ENCODE measurements at places on chromosomes 16 and 17.
A peak's percentile ranks its signal among the peaks of the same experiment; 100 is the strongest.

DNA sequence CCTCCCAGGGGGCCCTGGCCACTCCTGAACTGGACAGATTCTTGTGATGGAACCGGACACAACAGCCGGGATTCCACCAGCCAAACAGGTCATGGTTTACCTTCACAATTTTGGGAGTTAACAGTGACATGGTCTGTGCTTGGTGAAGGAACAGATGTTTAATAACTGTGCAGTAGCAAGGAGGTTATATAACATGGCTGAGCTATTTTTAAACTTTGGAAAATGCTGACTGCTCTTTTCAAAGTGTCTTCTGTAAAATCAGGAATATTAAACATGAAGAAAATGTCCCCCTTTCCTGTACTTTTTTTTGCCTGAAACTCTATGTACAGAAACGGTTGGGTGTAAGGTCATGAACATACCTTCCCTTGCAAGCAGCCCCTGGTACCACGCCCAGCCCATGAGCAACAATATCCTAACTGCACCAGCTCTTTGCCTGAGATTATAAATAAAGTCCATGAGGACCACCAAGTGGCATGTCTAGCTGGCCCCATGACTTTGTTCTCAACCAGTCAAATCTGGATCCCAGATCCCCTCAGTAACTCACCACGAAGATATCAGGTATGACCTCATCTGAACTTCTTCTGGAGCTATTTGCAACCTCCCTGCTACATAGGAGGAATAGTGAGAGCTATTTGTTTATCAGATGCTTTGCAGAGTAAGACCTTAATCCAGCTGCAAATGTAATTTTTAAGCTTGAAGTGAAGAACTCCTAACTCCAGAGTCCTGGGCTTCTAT is 249.1 kb downstream of the GRIN2A start:
- DNase-seq, result no peak

GRCh38 chr16:50724306-50724705 is 17.6 kb upstream of the CYLD start:
- DNase-seq, result no peak

- DNase-seq, result no peak
These were observed 48.2 kb upstream of the FAM20A start for GRCh38 chr17:68649324-68649723.

GRCh38 chr16:58243528-58244004 is 45.7 kb upstream of the CSNK2A2 start:
- DNase-seq, result no peak

DNA sequence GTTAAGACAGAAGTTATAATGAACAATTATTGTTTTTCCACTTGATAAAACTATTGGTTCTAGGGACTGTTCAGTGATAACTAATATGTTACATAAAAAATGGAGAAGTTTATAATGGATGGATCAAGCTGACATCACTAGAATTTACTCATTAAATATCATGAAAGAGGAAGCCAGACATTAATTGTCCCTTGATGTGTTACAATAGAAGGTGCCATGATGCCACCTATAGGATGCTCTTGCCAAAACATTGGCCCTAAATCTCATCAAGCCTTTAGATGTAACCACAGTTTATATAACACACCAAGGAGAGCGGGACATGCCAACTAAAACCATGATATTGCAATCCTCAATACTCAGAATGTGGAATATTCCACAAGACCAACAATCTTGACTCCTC is 147.9 kb upstream of the MON1B start:
- DNase-seq, result peak; percentile 15

DNA sequence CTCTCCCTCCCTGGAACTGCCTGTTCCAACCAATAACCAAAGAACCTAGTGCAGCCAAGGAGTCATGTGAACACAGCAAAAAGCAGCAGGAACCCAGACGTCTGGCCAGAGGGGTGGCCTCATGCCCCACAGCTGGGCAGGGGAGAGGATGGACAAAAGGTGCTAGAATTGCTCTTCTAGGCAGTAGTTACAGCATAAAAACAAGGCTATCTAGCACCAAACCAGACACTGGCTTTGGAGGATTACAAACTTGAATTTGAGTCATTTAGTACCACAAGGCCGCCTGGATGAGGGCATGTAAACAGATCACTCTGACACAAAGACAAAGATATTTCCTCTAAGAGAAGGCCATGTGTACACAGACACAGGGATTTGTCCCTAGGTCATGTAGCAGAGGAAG is 423.3 kb upstream of the MAF start:
- peak; percentile 54 for DNase-seq

DNA sequence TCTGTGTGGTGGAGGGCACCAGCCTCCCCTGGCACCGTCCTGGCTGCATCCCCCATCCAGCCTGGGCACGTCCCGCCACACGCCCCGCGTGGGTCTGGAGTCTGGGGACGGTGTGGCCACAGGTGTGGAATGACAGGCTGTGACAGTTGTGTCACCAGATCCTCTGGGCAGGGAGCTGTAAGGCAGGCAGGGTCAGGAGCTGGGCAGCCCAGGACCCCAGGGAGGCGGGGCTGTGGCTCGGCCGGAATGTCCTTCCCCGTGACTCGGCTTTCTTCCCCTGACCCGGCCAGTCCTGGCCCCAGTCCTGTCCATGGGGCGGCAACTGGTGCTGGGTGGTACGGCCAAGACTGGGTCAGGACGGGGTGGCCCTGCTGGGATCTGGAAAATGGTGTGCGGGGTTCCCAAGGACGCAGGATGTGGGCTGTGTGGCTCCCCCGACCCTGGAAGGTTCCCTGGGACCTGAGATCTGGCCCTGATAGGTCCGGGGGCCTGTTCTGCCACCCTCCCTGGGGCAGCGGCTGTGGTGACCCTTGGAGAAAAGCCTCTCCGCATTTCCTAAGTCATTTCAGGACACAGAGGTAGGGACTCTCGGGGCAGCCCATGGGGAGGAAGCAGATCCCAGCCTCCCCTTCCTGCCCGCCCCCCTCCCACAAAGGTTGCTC is 3.3 kb upstream of the SLC16A3 start:
- DNase-seq, result no peak

DNA sequence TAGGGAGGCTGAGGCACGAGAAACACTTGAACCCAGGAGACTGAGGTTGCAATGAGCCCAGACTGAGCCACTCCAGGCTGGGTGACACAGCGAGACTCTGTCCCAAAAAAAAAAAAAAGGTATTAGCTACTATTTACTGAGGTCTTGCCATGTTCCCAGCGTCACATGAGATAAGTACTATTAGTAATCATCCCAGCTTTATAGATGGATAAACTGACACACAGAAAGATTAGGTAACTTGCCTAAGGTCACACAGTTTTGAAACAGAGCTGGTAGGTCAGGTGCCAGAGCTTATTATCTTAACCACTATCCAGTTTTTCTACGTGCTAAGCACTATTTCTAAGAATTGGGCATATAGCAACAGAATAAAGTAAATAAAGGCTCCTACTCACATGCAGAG is 51.6 kb downstream of the TEX14 start:
- no peak for DNase-seq

GRCh38 chr17:29039764-29040598 is 3.0 kb upstream of the PIPOX start:
- DNase-seq, result peak; percentile 2

GRCh38 chr16:59238246-59238645 is 504.1 kb upstream of the GOT2 start:
- DNase-seq, result no peak

GRCh38 chr17:14840616-14841231 is 424.4 kb downstream of the PMP22 start:
- DNase-seq, result no peak

DNA sequence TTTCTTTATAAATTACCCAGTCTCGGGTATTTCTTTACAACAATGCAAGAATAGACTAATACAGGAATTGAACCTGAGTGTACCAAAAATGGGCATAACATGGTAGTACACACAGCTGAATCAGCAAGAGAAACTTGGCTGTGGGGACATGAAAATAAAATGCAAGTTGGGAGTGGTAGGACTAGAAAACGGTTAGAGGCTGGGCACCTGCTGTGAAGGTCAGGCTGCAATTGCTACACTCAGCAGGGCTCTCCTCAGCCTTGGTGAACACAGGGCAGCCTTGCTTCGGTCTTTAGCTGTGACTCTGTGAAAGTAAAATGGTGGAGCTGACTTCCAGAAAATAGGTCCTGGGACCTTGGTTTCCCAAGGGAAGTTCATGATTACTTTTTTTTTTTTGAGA is 45.6 kb downstream of the CNGB1 start:
- no peak for DNase-seq

DNA sequence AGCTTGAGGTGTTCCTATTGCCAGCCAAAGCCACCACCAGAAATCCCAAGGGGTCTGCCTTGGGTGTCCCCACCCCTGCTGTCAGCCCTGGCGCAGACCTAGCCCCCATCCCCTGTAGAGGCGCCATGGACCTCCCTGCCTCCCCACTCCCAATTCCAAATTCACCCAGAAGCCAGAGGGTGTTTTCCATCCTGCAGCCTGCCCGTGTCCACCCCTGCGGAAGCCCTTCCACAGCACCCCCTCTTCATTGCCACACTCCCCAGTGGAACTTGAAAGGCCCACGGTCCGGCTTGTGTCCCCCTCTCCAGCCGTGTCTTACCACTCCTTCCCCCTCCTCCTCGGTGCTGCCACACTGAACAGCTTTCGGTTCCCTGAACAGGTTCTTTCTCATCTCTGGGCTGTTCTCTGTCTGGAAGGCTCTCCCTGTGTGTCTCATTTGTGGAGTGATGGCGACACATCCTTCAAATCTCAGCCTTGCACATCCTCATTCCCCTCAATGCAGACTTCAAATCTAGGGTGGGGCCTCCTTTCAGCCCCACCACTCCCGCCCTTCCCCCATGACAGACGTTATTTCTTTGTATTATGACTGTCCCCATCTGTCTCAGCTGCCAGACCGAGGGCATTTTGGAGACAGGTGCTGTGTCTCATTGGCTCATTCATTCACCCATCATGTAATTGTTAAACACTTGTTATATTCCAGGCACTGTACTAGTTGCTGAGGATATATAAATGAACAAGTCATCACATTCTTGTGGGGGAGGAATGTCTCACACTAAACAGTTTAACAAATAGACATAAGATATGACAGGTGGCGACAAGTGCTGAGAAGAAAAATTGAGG is 36.3 kb downstream of the ADGRG5 start:
- DNase-seq, result no peak

DNA sequence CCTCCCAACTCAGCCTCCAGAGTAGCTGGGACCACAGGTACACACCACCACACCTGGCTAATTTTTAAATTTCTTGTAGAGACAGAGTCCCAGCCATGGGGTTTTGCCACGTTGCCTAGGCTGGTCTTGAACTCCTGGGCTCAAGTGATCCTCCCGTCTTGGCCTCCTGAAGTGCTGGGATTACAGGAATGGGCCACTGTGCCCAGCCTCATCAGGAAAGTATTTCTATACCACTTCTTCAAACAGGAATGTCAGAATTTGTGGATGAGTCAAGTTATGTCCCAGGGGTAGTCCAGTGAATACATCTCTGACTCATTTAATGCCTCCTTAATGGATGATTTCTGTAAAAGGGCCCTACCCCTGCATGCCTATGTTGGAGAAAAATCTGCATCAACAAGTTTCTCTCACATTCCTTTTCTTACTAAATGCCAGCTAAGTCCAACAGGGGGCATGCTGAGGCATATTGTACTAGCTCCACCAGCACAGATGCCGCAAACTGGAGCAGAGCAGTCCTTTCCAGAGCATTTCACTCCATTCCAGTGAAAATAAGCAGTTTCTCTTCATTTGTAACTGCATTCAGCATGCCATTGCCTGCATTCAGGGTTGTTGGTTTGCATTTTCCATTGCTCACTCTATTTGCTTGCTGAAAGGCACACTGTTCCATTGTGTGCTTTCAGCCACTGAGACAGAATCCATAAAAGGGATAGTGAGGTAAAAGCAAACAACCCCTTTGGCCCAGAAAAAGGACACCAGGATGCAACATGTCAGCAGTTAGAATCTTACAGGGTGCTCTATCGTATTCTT is 5.3 kb upstream of the CAVIN1 start:
- peak; percentile 95 for DNase-seq

GRCh38 chr16:21523411-21524067 is 75.8 kb upstream of the METTL9 start:
- no peak for DNase-seq

GRCh38 chr16:85306793-85307551 is 194.7 kb upstream of the CIBAR2 start:
- no peak for DNase-seq

DNA sequence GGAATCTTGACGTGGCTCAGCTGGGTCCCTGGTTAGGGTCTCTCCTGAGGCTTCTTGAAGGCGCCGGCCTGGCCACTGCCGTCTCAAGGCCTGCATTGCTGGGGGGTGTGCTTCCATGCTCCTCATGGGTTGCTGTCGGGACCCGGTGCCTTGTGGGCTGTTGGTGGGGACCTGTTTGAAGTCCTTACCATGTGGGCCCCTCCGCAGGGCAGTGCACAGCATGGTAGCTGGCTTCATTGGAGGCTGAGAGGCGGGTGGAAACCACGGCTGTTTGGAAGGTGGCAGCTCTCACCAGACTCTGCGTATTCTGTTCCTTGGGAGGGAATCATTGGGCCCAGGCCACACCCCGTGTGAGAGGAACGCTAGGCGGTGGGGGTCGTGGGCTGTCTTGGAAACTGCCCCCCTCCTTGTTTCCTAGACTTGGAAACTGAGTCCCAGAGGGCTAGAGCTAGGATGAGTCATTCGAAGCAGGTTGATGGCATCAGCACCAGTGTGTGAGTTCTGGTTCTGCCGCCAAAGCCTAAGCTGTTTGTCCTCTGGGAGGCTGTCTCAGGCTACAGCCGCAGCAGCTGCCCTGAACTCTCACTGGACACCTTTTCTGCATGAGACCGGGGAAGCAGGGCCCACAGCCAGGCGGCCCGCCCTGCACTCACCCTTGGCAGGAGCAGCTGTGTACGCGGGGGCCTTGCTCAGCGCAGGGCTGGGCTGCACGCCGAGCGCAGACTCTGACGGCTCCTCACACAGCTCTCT is 35.2 kb downstream of the ZNF750 start:
- no peak for DNase-seq

- DNase-seq, result peak; percentile 96
These were observed 22.6 kb downstream of the NDE1 start for GRCh38 chr16:15672514-15673167.

DNA sequence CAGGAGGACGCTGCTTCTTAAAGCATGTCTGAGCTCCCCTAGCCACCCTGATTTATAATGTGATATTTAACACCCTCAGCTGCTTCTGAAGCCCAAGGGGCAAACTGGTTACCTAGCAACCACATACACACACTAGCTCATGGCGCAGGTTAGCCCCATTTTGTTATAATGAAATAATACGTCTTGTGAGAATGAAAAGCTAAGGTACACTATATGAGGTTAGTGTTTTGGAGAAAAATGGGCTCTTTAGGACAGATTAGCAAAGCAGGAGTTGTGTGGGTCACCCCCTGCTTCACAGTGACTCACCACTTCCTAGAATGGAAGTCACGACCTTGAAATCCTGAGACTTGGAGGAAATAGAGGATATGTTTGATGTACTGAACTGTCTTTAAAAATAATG is 404.8 kb upstream of the HSBP1 start:
- no peak for DNase-seq

DNA sequence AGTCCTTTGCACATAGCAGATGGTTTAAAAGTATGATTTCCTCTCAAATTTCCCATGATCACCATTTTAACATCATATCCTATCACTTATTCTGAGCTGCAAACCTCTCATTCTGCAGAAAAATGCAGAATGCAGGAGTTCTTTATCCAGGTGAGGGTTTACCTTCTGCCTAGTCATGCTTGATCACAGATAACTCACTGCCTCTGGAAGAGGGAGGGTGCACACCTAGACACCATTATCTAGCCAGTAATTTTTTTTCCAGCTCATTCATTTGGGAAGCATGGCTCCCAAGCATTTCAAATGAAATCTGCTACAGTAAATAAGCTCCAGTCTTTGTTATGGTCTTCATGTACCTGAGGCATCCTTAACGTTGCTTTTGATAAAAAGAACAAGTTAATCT is 38.0 kb downstream of the RFFL start:
- no peak for DNase-seq

GRCh38 chr16:10935226-10935915 is 6.9 kb downstream of the DEXI start:
- DNase-seq, result no peak
